Myocyte (in vitro differentiated cells): ENCODE measurements at places on chromosomes 11 and 22.

- peak; percentile 53 for DNase-seq
Observed at GRCh38 chr11:130480711-130481140, 32.3 kb downstream of the ADAMTS15 start.

GRCh38 chr22:19503869-19504268, 20.3 kb downstream of the CLDN5 start:
- no peak for DNase-seq

GRCh38 chr11:20154381-20154780, 5.9 kb downstream of the DBX1 start:
- peak; percentile 46 for DNase-seq

GRCh38 chr11:19921976-19922688, 209.5 kb downstream of the NAV2 start:
- peak; percentile 55 for DNase-seq

DNA sequence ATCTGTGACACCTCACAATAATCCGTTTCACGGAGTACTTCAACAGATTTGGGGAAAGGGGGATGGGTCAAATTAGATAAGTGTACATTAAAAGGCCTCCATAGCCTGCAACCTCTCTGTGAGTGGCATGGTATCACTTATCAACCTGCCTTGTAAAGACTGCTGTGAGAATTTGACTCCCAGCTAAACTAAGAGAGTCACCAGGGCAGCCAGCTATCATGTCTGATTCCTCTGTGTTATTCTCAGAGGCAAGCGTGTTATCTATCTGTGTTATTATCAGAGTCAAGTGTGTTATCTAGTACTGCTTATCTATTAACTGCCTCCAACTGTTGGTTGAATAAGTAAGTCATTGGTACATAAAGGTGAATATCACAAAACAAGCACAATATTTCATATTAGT, 4.1 kb upstream of the FAM83F start:
- no peak for DNase-seq

GRCh38 chr11:56705784-56706396, 7.0 kb downstream of the OR9G1 start:
- DNase-seq = no peak

DNA sequence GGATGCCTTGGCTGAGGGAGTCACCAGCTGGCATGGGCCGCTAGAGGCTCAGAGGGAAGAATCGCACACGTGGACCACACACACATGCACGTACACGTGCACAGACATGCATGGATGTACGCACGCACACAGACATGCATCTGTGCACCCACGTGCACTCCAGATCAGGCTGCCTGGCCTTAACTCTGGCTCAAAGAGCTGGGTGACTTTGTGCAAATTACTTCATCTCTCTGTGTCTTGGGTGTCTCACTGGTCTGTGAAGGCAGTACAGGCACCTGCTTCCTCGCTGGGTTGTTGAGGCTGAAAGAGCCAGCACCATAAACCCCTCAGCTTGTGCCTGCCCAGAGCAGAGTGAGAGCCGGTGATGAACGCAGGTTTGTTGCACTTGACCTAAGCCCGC, 28.7 kb downstream of the TMPRSS6 start:
- no peak for DNase-seq

DNA sequence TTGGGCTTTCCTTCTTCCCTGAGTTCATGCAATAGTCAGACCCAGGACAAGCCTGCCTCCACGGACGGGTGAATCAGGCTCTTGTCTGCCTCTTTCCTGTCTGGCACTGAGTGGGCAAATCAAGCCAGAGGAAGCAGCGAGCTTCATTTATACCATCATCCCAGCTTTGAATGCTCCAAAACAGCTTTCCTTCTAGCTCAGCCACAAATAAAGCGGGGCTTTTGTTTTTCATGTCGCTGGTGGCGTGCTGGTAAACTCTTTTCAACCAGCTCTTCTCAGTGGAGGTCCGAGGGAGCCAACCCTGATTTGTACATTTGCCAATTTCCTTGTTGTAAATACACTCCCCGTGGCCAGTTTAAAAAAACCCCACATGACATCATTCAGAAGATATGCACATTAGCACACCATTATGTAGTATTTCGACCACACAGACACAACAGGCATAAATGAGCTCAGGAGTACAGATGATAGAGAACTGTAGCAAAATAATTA, 8.6 kb downstream of the C11orf91 start:
- peak; percentile 92 for DNase-seq

GRCh38 chr11:86151174-86152005, 82.5 kb upstream of the PICALM start:
- peak; percentile 82 for DNase-seq

DNA sequence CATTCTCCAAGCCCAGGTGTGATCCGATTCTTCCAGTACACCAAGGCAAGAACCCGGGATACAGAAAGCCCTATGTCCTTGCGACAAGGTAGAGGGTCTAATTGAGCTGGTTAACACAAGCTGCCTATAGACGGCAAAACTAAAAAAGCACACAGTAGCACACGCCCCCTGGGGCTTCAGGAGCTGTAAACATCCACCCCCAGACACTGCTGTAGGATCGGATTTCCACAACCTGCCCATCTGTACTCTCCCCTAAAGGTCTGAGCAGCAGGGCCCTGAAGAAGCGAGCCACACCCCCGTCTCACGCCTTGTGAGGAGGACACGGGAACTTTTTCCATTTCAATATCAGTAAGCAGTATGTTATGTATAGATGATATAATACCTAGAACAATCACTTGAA, 624.7 kb downstream of the BUD13 start:
- DNase-seq = no peak

DNA sequence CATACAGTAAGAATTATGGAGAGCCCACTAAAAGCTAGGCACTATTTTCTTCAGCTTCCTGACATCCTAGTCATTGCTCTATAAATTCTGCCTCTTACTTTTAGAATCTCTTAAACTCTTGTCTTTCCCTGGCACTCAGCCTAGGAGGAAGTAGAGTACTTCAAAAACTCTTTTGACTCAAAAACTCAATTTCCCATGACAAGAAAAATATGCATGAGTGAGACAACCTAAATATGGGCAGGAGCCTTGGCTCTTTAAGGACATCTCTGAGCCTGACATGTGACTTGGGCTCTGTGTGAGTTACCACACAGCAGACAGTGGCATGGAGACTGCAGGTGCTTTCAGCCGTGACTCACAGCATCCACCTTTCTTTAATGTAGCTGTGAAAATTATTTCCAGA, 97.5 kb upstream of the CCDC179 start:
- DNase-seq = no peak

- peak; percentile 12 for DNase-seq
Observed at GRCh38 chr11:72856551-72857345, 42.5 kb downstream of the ATG16L2 start.

GRCh38 chr11:9177438-9178091, 86.2 kb upstream of the SCUBE2 start:
- DNase-seq = no peak

DNA sequence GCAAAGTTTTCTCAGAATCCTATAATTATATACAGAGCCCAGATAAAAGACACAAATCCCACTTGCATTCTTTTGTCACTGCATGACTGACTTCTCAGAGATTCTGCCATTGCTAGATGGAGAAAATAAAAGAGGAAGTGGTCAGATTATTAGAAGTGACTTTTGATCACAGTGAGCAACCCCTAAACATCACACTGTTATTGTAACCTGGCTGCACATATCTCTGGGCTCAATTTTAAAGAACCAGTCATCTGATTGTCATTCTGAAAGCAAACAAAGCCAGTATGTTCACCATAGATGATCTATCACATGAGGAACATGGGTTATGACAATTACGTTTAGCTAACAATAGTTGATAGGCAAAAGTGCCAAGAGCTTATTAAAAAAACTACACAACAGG, 47.8 kb downstream of the COPB1 start:
- DNase-seq = no peak

- DNase-seq = no peak
Observed at GRCh38 chr11:133172349-133172748, 360.0 kb downstream of the OPCML start.

DNA sequence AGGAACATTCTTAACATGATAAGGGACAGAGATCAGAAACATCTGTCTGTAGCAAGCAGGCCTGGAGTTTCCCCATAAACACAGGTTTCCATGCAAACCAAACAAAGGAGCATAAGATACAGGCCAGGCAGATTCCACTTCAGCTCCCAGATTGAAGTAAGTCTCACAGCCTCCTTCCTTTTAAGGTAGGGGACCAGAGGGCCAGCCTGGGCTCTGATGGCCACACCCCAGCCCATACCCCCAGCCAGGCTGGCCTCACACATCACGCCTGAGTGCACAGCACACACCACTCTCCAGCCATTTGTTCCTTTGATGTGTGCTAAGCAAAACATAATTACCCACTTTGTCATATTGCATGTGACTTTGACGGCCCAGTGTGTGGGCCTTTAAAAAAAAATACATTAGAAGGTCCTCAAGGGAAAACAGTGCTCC, 518.7 kb downstream of the NTM start:
- peak; percentile 63 for DNase-seq

- DNase-seq = no peak
Observed at GRCh38 chr11:27429761-27430393, 42.7 kb downstream of the LGR4 start.

- no peak for DNase-seq
Observed at GRCh38 chr11:6238902-6239301, at the start of gene CNGA4. TSS of gene CNGA4 (plus strand) at chr11:6239089. CDS start at chr11:6239207, 118 bp downstream.

DNA sequence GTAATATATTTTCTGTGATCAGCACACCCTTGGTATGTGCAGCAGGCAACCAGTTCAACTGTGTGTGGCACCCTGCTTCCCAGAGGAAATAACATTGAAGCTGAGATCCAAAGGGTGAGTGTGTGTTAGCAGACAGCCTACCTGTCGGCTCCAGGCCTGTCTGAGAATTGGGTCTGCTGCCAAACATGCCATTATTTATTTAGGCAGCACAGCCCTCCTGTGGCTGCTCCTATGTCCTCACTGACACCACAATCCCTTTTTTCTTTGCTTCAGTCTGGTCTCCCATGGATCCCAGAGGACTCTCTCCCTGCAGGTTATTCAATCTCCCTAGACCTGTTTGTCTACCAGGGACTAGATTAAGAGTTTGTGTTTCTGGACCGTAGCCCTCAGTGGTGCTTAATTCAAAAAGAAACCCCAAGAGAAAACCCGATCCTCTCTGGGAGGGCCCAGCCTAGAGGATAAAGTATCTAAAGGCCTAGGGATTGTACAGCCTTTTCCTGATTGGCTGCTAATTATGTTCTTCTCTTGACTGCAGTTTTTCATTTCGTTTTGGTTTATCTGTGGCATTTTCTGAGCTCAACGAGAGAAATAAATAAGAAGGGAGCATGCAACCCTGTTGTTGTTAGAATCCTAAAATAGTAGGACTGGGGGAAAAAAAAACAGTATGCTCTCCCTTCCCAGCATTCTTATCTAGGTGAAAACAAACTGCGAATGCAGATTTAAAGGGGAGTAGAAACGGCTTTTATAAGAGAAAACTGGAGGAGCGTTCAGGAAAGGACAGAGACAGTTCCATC, 24.1 kb downstream of the KCNE3 start:
- peak; percentile 43 for DNase-seq

GRCh38 chr22:44146088-44146861, 34.5 kb upstream of the PARVG start:
- DNase-seq = no peak

GRCh38 chr11:5846701-5847100, 5.0 kb upstream of the OR52E6 start:
- DNase-seq = no peak
